Foreskin keratinocyte (primary cell): ENCODE measurements at places on chromosomes 3 and 15. TPM values are rescaled to one million over a fixed set of nuclear protein-coding genes. Genes with fewer than 3 reads are reported as not detected.

ACOX2 gene
- 0.34 and 0.42 TPM in 2 replicates for total RNA-seq

COL6A6 gene
- not detected in 2 replicates for total RNA-seq

CLRN1 gene
- not detected in 2 replicates for total RNA-seq

ARHGEF26 gene
- 5.2 and 5.3 TPM in 2 replicates for total RNA-seq

GP9 gene
- total RNA-seq, result not detected in 2 replicates

EEFSEC gene
- 9.7 and 11.9 TPM in 2 replicates for total RNA-seq

MYRIP gene
- total RNA-seq, result not detected in 2 replicates

CAMKV gene
- not detected in 2 replicates for total RNA-seq

SETMAR gene
- total RNA-seq, result 9.8 and 11.5 TPM in 2 replicates

KLHL40 gene
- not detected in 2 replicates for total RNA-seq

IDH3A gene
- total RNA-seq, result 73.3 and 80.4 TPM in 2 replicates

C3orf20 gene
- total RNA-seq, result not detected in 2 replicates

PLSCR2 gene
- total RNA-seq, result not detected in 2 replicates

CHRNA5 gene
- total RNA-seq, result 12.0 and 13.0 TPM in 2 replicates

RSRC1 gene
- 33.5 and 38.1 TPM in 2 replicates for total RNA-seq

CCR3 gene
- total RNA-seq, result not detected in 2 replicates

ITIH4 gene
- total RNA-seq, result 0.18 and 0.95 TPM in 2 replicates

SLC22A13 gene
- total RNA-seq, result 0.17 and 0.21 TPM in 2 replicates

SOX14 gene
- not detected in 2 replicates for total RNA-seq

MIX23 gene
- 46.5 and 62.3 TPM in 2 replicates for total RNA-seq

KIF23 gene
- 66.4 and 88.7 TPM in 2 replicates for total RNA-seq

AEN gene
- 47.6 and 50.0 TPM in 2 replicates for total RNA-seq

PLXND1 gene
- total RNA-seq, result 1.8 and 3.1 TPM in 2 replicates

EFCAB12 gene
- total RNA-seq, result 0.24 and 0.32 TPM in 2 replicates
